ENCODE measurements at places on chromosomes 7 and 10. TPM values are rescaled to one million over a fixed set of nuclear protein-coding genes. Genes with fewer than 3 reads are reported as not detected.

DNA sequence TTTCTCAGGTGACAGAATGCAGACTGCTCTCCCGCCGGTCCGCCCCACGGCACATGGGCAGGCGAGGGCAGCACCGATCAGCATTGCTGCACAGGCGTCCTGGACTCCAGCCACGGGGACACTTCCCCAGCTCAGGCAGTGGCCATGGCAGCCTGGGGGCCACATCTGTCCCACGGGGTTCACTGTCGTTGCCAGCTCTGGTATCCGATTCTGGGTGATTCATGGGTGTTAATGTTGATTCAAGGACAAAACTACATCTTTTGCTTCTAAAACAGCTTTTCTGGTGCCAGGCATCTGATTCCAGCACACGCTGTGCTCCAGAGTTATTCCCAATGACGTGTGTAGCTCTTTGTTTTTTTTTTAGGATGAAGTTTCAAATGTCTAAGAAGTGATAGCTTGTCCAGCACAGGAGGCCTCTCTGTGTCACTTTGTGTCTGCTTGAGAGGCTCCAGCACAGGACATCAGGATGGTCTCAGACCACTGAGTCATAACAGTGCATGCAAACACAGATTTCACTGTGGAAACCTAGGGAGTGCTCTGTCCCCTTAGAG is 218.0 kb downstream of the WDR37 start:
- no peak overlapping the region for H3K27ac ChIP-seq
- H3K4me3 ChIP-seq = no peak overlapping the region
- no peaks in the 10 kb centered on the region for H3K36me3 ChIP-seq
- no peaks in the 10 kb centered on the region for H3K4me1 ChIP-seq
- H3K27me3 ChIP-seq = peaks cover 6% of the 10 kb centered on the region

DNA sequence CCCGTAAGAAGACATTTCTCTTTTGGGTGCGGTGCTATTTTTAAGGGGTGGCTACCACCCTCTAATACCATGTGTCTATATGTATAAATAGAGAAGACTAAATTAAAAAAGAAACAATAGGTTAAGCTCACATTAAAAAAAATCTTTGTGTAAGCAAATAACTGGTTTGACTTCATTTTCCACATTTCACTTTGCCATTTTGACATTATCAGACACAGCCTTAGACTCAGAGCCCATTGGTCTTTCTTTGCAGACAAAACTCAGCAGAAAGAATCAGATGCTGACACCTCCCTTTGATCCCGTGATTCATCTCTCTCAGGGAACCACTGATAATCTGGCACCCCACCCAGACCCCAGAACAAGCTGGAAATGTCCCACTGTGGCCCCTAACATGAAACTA is 74.5 kb downstream of the EMX2 start:
- no peaks in the 10 kb centered on the region for H3K4me1 ChIP-seq
- no peaks in the 10 kb centered on the region for H3K36me3 ChIP-seq
- H3K27ac ChIP-seq = no peak overlapping the region
- H3K4me3 ChIP-seq = no peak overlapping the region
- peaks cover 29% of the 10 kb centered on the region for H3K27me3 ChIP-seq

Gene CPA1
- not detected for total RNA-seq

GRCh38 chr7:29254591-29254990 is 60.0 kb downstream of the CHN2 start:
- H3K4me1 ChIP-seq = no peaks in the 10 kb centered on the region
- no peak overlapping the region for H3K4me3 ChIP-seq
- H3K27me3 ChIP-seq = no peaks in the 10 kb centered on the region
- no peaks in the 10 kb centered on the region for H3K36me3 ChIP-seq

Gene C10orf62
- total RNA-seq = not detected

- H3K36me3 ChIP-seq = peaks cover 24% of the 10 kb centered on the region
- H3K4me3 ChIP-seq = peak overlapping the region; percentile 56
- DNase-seq = peak; percentile 37
- no peaks in the 10 kb centered on the region for H3K27me3 ChIP-seq
- H3K27ac ChIP-seq = peak overlapping the region; percentile 96
Measured at GRCh38 chr10:124696446-124697392, 47.5 kb downstream of the FAM53B start.

Gene ARHGEF5
- 13.3 TPM for total RNA-seq

DNA sequence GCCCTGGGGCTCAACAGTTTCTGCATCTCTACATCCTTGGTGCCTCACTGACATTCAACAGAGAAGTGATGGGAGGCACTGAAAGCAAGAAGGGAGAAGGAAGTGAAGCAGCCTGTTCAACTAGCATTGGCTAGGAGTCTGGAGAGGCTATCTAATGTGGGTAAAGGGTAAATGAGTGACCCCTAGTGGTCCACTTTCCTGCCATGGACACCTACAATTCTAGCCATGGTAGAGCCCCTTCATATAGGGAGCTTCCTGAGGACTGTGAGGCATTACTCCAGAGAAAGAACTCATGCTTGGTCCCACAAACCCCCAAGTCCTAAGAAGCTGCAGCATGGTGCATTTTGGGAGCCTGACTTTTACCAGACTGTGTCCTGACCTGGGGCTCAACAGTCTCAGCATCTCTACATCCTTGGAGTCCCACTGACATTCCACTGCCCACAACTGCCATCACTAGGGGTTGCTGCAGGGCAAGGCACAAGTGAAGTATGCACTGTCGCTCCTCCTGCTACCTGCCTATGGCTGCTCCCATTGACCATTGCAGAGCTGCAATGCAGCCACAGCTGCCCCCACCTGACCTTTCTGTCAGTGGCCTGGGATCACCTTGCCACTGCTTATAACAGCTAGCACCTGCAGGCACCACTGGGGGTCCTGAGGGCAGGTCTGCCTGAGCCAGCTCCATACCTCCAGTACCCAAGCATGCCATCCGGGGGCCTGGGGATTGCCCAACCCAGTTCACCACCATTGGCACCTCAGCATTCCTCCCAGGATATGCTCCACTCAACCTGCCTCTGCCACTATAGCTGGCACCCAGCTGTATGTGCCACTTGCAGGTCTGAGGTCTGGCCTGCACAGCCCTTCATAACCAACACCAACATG is 44.1 kb upstream of the CDK6 start:
- H3K27me3 ChIP-seq = peaks cover 11% of the 10 kb centered on the region
- no peak for DNase-seq
- H3K36me3 ChIP-seq = peaks cover 11% of the 10 kb centered on the region
- H3K27ac ChIP-seq = no peak overlapping the region
- H3K4me3 ChIP-seq = no peak overlapping the region

Gene CC2D2B
- total RNA-seq = not detected

Gene TBX20
- 0.12 TPM for total RNA-seq

- H3K27me3 ChIP-seq = peaks cover 38% of the 10 kb centered on the region
- H3K4me1 ChIP-seq = peaks cover 16% of the 10 kb centered on the region
- no peaks in the 10 kb centered on the region for H3K36me3 ChIP-seq
- no peak overlapping the region for H3K4me3 ChIP-seq
Measured at GRCh38 chr10:49568235-49568634, 29.3 kb upstream of the ERCC6 start.

Gene TMEM130
- not detected for total RNA-seq

Gene HOXA2
- total RNA-seq = not detected

Gene ATG9B
- total RNA-seq = 12.3 TPM

DNA sequence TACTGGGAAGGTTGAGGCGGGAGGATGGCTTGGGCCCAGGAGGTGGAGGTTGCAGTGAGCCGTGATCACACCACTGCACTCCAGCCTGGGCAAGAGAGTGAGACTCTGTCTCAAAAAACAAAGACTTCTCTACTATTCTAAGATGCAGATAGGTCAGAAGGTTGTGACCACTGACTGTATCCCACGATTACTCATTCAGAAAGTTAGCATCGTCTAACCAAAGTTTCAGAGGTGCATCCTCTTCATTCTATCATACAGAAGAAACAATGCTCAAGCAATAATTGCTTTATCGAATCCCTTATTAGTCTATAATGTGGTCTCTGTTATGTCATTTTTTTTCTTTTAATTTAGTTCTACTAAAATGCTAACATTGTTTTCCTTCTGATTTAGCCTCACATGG is 348.7 kb upstream of the LRGUK start:
- H3K4me3 ChIP-seq = no peak overlapping the region
- no peak overlapping the region for H3K27ac ChIP-seq
- no peaks in the 10 kb centered on the region for H3K4me1 ChIP-seq
- H3K27me3 ChIP-seq = no peaks in the 10 kb centered on the region
- H3K36me3 ChIP-seq = peaks cover 27% of the 10 kb centered on the region
- no peak for DNase-seq

DNA sequence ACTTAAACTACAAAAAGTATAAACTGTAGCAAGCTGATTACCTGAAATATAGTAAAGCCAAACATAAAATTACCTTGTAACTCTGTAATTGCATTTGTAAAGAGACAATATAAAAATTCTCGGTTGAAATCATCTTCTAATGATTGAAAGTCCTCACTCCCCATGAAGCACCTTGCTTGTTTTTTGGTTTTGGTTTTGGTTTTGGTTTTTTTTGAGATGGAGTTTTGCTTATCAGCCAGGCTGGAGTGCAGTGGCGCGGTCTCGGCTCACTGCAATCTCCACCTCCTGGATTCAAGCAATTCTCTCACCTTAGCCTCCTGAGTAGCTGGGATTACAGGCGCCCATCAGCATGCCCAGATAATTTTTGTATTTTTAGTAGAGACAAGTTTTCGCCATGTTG is 33.9 kb upstream of the GPR37 start:
- no peaks in the 10 kb centered on the region for H3K4me1 ChIP-seq
- H3K27me3 ChIP-seq = peaks cover 16% of the 10 kb centered on the region
- no peak overlapping the region for H3K27ac ChIP-seq
- no peak for DNase-seq

Gene FXYD4
- not detected for total RNA-seq

DNA sequence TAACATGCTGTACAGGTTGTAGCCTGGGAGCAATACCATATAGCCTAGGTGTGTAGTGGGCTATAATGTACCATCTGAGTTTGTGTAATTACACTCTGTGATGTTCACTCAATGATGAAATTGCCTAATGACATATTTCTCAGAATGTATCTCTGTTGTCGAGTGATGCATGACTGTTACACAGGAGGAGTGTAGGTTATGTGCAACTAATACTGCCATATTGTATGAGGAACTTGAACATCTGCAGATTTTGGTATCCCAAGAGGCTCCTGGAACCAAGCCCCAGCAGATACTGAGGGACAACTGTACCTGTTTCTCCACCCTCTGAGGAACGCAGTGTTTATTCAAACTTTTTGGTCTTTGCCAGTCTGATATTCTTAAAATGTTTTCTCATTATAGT is 38.6 kb downstream of the NACAD start:
- H3K27me3 ChIP-seq = no peaks in the 10 kb centered on the region
- no peak overlapping the region for H3K4me3 ChIP-seq
- H3K27ac ChIP-seq = peak overlapping the region; percentile 62
- no peak for DNase-seq

GRCh38 chr7:117112640-117113039 is 159.3 kb downstream of the ST7 start:
- no peak for DNase-seq
- H3K27ac ChIP-seq = no peak overlapping the region
- no peaks in the 10 kb centered on the region for H3K27me3 ChIP-seq
- H3K4me3 ChIP-seq = no peak overlapping the region

GRCh38 chr10:117014835-117015234 is 9.8 kb upstream of the SHTN1 start:
- H3K4me3 ChIP-seq = no peak overlapping the region
- H3K4me1 ChIP-seq = no peaks in the 10 kb centered on the region
- DNase-seq = no peak

Data from activated naive CD8-positive, alpha-beta T cell treated with anti-CD3 and anti-CD28 coated beads for 36 hours (primary cell).